ENCODE measurements at places on chromosomes 3 and 15.

- no peak for DNase-seq
Measured at GRCh38 chr3:99945328-99945995, 127.8 kb downstream of the CMSS1 start.

GRCh38 chr3:149828390-149828789, 15.4 kb downstream of the RNF13 start:
- DNase-seq: no peak

GRCh38 chr3:13051066-13051465, 22.2 kb downstream of the IQSEC1 start:
- DNase-seq: no peak

DNA sequence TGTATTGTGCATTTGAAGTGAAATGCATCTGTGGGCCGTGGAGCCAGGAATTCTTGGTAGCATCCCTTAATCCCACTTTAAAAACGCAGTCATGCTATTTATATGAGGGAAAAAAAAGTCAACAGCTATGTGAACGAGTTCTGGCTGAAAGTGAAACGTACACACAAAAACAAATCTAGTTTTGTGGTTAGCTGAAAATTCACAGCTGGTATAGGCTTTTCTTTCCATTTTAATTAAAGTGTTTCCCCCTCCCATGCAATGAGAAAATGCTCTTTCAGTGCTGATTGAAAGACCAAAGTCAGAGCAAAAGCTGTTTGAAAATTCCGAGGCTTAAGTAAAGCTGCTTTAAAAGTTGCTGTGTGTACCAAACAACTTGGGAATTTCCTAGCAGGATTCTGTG, 297.4 kb downstream of the PLCL2 start:
- no peak for DNase-seq

DNA sequence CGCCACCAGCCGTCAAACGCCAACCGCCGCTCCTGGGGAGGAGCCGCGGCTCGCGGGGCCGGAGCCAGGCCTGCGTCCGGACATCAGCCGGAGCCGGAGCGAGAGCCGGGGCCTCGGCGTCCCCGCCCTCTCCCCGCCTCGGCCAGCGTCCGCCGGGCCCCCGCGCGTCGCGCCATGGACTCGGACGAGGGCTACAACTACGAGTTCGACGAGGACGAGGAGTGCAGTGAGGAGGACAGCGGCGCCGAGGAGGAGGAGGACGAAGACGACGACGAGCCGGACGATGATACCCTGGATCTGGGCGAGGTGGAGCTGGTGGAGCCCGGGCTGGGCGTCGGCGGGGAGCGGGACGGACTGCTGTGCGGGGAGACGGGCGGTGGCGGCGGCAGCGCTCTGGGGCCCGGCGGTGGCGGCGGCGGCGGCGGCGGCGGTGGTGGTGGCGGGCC, 359 bp downstream of the ARIH1 start:
- DNase-seq: peak; percentile 28

DNA sequence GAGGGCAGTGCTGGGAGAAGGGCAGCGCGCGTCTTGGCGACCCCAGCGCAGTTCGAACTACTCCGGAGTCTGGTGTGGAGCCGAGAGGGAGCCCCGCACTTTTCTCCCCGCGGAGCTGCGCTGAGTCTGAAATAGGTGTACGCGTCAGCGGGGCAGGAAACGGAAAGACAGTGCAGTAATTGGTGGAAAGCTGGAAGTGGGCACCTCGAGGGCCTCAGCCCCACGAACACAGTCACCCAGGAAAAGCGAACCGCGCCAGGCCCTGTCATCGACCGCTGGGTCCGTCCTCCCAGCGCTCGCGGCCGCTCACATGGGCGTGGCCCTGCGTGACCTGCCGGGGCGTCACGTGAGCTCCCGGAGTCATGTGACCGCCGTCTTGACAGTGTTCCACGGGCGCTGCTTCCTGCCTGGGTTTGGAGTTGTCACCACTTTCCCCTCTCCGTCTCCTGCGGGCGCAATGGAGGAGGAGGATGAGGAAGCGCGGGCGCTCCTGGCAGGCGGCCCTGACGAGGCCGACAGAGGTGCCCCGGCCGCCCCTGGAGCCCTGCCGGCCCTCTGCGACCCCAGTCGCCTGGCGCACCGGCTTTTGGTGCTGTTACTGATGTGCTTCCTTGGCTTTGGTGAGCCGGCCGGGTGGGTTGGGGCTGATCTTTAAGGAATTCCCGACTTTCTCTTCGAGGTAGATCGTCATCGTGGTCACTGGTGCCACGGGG, at the start of gene MFSD1:
MFSD1 (plus strand) TSS at position 359 of the 713 bp plus-strand sequence; CDS start at position 458, 99 bp downstream.
- peak; percentile 79 for DNase-seq

GRCh38 chr3:164113371-164114332, 964.6 kb downstream of the SI start:
- DNase-seq: no peak

DNA sequence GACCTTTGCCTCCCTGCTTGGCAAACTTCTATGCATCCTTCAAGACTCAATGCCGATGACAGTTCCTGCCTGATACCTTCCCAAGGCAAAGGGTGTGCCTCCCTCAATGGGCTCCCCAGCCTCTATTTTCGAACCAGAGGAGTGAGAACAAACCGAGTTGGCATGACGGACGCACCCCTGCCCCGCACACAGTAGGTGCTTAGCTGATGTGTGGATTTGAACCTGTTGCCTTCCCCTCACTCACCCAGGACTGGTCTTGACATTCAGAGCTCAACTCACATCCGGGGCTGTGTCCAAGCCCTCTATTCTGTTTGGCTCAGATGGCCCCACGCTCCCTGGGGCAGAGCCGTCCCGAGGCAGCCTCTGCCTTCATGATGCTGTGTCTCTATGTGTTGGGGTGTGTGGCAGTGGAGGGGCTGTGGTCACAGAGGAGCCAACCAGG, 52.2 kb upstream of the SLC6A11 start:
- no peak for DNase-seq

- DNase-seq: no peak
Measured at GRCh38 chr15:29787767-29788166, 34.5 kb downstream of the TJP1 start.

GRCh38 chr15:69058830-69059556, 44.5 kb downstream of the NOX5 start:
- peak; percentile 56 for DNase-seq

DNA sequence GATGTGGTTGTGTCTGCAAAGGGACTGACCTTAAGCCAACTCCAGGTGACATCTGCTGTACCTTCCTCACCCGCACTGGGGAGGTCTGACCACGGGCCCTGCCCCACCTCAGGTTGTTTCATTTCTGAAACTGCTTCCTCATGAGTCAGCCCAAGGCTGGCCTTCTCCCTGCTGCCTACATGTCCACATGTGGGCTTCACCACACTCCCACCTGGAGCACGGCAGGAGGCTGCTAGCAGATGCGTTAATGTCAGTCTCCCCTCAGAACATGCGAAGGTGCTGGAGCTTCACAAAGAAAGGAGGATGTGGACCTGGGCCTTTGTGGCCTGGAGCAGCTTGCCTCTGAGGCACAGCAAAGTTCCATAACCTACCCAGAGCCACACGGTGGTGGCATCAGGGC, 69.4 kb upstream of the PLXNA1 start:
- no peak for DNase-seq

Data from activated T-helper 1 cell treated with Interleukin-2 at 50 U/mL for 16 hours (primary cell).